ENCODE measurements at places on chromosomes 2 and 18. TPM values are rescaled to one million over a fixed set of nuclear protein-coding genes. Genes with fewer than 3 reads are reported as not detected.

DAW1 gene
- not detected for total RNA-seq

TUBA3D gene
- not detected for total RNA-seq

DNA sequence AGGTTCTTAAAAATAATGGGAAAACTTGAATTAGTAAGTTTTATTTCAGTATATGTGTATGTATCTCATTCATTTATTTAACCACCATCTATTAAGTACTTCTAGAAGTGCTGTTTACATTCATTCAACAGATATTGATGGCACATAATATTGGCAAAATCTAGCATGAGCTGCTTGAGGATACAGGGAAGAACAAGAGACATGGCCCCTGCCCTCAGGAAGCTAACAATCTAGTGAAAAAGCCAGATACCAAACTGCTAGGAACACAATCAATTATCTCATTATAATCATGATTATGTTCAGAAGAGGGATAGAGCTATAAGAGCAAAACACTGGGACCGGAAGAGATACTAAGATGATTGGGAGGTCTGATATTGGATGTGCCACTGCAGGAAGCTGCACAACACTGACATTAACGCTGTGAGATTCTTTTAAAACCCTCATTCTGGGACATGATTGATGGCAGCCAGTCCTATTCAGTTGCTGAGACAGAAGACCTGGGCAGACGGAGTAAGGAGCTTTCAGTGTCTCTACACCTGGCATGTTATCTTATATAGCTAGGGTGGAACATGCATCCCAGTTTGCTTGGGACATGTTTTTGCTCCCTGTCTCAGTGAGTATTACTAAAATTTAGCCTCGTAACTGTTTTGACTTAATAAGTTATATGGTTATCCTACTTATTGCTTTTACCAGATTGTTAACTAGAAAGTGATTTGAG is 314.1 kb downstream of the STK39 start:
- H3K36me3 ChIP-seq: peaks cover 98% of the 10 kb centered on the region
- H3K27ac ChIP-seq: no peak overlapping the region
- H3K27me3 ChIP-seq: no peaks in the 10 kb centered on the region
- DNase-seq: no peak
- no peaks in the 10 kb centered on the region for H3K4me1 ChIP-seq
- H3K4me3 ChIP-seq: no peak overlapping the region

DNA sequence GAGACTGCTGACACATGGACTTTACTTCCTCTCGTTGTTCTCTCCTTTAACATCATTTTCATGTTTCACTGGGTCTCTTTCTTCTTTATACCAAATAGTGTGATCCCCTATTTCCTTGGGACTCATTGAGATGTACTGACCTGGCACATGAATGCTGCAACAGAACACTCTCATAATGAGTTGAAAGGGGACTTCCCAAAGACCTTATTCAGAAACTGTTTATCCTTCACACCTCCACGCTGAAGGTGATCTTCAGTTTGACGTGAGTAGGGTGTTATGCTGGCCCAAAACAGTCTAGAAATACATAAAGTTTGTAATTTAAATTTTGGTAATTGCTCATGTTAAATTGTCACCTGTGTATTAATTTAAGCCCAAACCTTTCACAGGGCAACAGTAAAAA is 1096.8 kb upstream of the GYPC start:
- no peaks in the 10 kb centered on the region for H3K4me1 ChIP-seq
- no peaks in the 10 kb centered on the region for H3K27me3 ChIP-seq
- H3K27ac ChIP-seq: no peak overlapping the region

DNA sequence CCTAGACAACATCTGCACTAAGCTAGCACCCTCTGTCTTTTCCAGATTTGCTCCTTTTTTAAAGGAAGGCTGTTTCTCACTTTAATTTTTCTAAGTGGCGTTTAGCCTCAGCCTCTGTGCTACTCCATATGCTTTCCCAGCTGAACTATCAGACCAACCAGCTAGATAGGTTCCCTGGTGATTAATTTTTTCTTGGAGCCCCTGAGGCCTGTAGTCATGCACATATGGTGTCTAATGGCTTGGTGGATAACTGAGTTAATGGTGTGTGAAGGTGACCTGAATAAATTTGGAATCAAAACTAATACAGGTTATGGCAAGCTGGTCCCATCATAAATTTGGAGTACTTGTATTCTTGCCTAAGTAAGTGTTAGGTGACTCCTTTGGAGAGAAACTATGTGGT is 135.5 kb downstream of the MGAT5 start:
- H3K4me3 ChIP-seq: no peak overlapping the region
- H3K36me3 ChIP-seq: no peaks in the 10 kb centered on the region
- no peak for DNase-seq
- H3K27me3 ChIP-seq: no peaks in the 10 kb centered on the region
- no peaks in the 10 kb centered on the region for H3K4me1 ChIP-seq
